Stimulated activated CD8-positive, alpha-beta memory T cell treated with anti-CD3 and anti-CD28 coated beads, Interleukin-7, amount 100 ng/mL, for 1 hour (primary cell): ENCODE measurements at places on chromosomes 5 and 9.

- DNase-seq: no peak
These were observed 509.0 kb downstream of the KIF4B start for GRCh38 chr5:155522540-155522939.

GRCh38 chr5:96283589-96283988 is 149.5 kb downstream of the PCSK1 start:
- no peak for DNase-seq

DNA sequence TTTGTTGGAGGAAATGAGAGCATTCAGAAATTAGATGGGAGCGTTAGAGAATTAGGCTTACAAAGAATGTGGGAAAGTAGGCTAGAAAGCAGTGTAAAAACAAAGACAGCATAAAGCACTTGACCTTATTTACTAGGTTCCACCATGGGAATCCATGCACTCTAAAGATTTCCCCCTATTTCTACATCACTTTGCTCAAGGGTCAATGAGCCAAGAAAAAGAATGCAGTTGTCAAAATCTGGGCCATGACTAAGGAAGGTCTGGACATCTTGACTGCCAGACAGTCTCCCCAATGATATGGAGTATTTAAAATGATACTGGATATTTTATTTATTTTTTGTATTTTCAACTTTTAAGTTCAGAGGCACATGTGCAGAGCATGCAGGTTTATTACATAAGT is 3.4 kb downstream of the TLR4 start:
- no peak for DNase-seq

GRCh38 chr5:42655982-42656650 is 100.5 kb upstream of the CCDC152 start:
- no peak for DNase-seq

- DNase-seq: no peak
These were observed 34.1 kb upstream of the ADAMTS2 start for GRCh38 chr5:179379321-179379890.

- DNase-seq: no peak
These were observed at the start of gene HRCT1 for GRCh38 chr9:35905912-35906679. Gene HRCT1, plus strand, starts transcription at chr9:35906202. Its CDS starts 86 bp downstream, at chr9:35906288.

DNA sequence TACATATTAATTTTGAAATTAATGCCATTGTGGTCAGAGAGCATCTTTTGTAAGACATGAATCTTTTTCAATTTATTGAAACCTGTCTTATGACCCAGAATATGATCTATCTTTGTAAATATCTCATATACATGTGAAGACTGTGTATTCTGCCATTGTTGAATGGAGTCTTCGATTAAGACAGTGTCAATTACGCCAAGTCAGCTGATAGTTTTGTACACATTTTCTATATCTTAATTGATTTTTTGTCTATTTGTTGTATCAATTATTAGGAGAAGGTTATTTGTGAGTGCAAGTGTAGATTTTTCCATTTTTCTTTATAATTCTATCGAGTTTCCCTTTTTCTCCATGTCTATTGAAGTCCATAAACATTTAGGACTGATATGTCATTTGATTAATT is 471.6 kb downstream of the MED10 start:
- DNase-seq: no peak

GRCh38 chr9:107683566-107683965 is 194.0 kb upstream of the KLF4 start:
- no peak for DNase-seq

GRCh38 chr9:112493393-112494137 is 6.9 kb downstream of the KIAA1958 start:
- DNase-seq: no peak

- DNase-seq: no peak
These were observed 142.3 kb downstream of the MARCHF11 start for GRCh38 chr5:16037121-16037845.

DNA sequence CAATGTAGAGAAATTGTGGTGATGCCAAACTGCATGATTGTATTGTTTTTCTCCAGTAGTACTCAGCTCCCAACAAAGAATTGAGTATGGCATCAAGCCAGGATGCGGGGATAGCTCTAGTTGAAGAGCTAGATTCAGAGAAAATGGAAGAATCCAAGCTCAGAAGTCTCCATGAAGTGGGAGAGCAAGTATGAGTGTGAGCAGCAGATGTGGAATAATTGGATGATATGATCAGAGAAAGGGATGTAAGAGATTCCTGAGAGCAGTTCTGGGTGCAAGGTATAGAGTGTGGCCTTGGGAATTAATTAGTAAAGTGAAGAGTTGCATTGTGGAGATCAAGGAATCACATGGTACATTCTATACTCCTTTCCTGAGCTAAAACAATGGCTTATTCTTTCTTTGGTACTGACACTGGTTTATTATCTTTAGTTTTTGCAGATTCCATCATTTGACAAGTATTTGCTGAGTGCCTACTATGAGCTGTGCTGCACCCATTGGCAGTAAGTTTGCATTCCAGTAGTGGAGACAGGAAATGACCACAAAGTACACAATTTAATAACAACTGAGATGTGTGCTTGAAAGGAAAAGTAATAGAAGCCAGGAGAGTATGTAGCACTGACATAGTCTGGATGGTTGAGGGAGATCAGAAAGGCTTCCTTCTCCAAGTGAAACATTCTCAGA is 177.1 kb downstream of the CPLANE1 start:
- no peak for DNase-seq

GRCh38 chr9:95551406-95551805 is 34.6 kb upstream of the PTCH1 start:
- DNase-seq: no peak

- DNase-seq: no peak
These were observed 39.1 kb downstream of the DENND4C start for GRCh38 chr9:19269582-19269981.

- no peak for DNase-seq
These were observed 141.7 kb upstream of the ABCA1 start for GRCh38 chr9:105069696-105070095.

GRCh38 chr9:86660146-86660943 is 287.0 kb downstream of the GAS1 start:
- no peak for DNase-seq

GRCh38 chr9:125904155-125904851 is 157.1 kb downstream of the PBX3 start:
- no peak for DNase-seq

- peak; percentile 22 for DNase-seq
These were observed 38.4 kb downstream of the HRH2 start for GRCh38 chr5:175696139-175696854.

- no peak for DNase-seq
These were observed 920 bp downstream of the LPCAT1 start for GRCh38 chr5:1522601-1523479.

- no peak for DNase-seq
These were observed 16.9 kb downstream of the DIMT1 start for GRCh38 chr5:62386824-62387223.

DNA sequence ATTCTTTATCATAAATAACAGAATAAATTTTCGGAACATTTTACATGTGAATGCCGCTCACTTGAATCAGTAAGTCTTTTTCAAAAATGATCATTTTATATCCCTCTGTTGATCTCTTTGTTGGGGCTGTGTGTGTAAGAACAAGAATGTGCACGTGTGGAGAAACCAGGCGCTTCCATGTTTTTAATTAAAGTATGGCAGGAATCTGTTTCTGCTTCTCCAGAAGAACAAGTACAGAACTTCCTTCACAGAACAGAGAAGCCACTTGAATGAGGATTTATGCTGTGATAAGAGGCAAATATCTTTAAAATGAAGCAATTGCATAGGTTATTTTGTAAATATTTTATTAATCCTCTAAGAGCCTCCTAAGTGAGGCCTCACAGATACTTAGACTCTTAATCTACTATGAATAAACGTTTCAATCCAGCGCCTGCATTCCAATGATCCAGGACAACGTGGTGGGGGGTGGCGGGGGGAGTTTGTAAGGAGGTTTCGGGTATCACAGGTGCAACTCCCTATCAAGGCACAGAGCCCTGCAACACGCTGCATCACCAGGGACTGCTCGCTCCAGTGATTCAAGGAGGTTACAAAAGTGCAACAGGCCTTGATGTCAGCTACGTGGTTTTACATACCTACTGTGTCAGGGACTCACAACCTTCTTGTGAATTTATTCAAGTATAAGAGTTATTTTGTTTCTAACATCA is 409.2 kb downstream of the BNC2 start:
- no peak for DNase-seq

GRCh38 chr9:136795000-136795348 is 1.2 kb upstream of the CCDC183 start:
- no peak for DNase-seq

GRCh38 chr9:111992523-111992922 is 95.9 kb downstream of the UGCG start:
- no peak for DNase-seq

GRCh38 chr5:134139891-134140469 is 25.5 kb downstream of the TCF7 start:
- DNase-seq: no peak

- no peak for DNase-seq
These were observed 211.3 kb downstream of the FAM114A2 start for GRCh38 chr5:153827397-153827796.

GRCh38 chr5:170117736-170118135 is 12.0 kb downstream of the FOXI1 start:
- no peak for DNase-seq

DNA sequence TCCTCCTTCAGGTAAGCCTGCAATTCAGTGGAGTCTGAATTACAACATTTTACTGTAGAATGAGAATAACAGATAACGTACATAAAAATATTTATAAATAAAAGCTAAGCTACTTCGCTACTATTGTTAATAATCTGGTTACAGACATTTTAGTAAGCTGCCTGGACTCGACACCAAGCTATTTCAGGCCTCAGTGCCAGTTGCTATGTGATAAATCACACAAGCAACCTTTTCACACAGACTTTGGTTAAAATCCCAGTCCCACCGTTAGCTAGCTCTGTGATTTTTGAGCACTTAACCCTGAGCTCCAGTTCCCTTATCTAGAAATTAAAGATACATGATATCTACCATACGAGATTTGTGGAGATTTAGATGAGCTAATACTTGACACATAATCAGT is 99.9 kb downstream of the RFK start:
- no peak for DNase-seq

- no peak for DNase-seq
These were observed 431.9 kb downstream of the ANXA1 start for GRCh38 chr9:73583576-73583975.

GRCh38 chr5:61069150-61069549 is 93.1 kb downstream of the SMIM15 start:
- no peak for DNase-seq

DNA sequence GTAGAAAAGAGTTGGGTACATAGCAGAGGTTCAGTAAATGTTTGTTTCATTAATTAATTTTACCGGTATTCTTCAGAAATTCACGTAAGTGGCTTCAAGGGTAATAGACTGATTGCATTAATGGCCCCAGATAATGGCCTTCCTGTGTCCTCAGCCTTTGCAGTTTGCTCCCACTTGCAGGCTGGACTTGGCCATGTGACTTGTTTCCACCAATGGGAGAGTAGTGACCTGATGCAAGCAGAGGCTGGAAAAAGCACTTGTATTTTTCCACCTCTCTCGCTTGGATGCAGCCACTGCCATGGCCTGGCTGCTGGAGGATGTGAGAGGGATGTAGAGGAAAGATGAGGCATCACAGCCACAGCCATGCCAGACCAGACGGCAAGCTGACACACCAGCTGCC is 480.9 kb downstream of the CDK5RAP2 start:
- DNase-seq: no peak

GRCh38 chr5:78576376-78576775 is 72.2 kb downstream of the LHFPL2 start:
- no peak for DNase-seq
